WERI-Rb-1 (cell line): ENCODE measurements at places on chromosomes 1 and 21.

GRCh38 chr1:75492011-75492410, 118.9 kb downstream of the SLC44A5 start:
- no peak for DNase-seq

GRCh38 chr1:221397606-221398005, 344.3 kb downstream of the DUSP10 start:
- DNase-seq, result no peak

GRCh38 chr1:1567891-1568291, 6.8 kb downstream of the SSU72 start:
- no peak for DNase-seq

DNA sequence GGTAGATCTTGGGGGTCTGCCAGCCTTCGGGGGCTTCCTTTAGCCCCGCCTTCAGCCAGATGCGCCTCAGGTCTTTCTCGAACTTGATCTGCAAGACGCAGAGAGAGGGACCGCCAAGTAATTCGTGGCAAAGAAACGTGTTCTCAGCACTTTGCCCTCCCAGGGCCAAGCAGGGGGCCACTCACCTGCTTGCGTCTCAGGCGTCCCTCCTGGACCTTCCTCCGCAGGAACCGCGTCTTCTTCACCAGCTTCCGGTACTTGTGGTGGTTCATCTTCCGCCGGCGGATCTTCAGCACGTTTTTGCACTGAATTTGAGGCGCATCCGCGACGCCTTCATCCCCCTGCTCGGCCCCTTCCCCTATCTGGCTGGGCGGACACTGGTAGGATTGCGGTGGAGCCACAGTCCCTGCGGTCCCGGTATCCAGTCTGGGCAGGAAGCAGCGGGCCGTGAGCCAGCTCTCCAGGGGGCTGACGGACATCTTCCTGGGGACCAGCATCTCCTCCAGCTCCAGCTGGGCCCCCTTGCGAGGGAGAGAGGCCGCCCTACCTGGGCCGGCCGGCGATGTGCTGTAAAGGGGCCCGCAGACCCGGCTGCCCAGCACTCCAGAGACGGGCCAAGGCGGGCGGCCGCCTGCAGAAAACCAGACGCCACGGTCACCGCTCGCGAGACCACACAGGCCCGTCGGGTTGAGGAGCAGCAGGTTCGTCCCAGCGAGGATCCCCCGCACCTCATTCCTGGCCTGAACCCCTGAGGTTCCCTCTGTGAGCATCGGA, 1.0 kb downstream of the AURKAIP1 start:
- no peak for DNase-seq

DNA sequence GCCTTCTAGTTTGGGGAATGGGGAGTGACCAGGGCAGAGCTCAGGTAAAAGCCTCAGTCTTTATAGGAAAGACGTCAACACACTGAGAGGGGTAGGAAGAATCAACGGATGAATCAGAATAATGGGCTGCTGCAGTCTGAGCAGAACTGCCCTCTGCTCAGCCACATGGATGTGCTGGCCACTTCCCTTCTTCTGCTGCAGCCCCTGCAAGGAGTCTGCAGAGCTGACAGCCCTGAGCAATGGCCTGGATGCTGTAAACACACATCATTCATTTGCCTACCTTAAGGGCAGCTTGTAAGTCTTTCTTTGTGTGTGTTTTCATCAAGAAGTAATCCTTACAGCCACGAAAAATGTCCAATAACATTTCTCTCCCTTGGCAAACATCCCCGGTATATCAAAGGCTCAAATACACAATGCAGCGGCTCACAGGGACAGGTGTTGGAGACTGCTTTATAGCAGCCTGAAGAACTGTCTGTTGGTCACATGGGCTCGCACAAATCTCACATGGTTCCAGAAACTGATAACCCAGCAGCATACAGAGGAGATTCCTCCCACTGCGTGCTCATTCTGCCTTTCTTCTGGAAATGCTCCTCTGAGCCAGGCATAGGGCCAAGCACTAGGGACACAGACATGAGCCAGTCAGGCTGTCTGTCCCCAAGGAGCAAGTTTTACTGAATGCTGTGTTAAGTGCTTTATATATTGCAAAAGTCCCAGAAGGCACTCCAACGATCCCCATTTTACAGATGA, 110.1 kb downstream of the HMGB4 start:
- DNase-seq, result no peak

- DNase-seq, result no peak
Measured at GRCh38 chr1:50637460-50637859, 214.2 kb upstream of the DMRTA2 start.

DNA sequence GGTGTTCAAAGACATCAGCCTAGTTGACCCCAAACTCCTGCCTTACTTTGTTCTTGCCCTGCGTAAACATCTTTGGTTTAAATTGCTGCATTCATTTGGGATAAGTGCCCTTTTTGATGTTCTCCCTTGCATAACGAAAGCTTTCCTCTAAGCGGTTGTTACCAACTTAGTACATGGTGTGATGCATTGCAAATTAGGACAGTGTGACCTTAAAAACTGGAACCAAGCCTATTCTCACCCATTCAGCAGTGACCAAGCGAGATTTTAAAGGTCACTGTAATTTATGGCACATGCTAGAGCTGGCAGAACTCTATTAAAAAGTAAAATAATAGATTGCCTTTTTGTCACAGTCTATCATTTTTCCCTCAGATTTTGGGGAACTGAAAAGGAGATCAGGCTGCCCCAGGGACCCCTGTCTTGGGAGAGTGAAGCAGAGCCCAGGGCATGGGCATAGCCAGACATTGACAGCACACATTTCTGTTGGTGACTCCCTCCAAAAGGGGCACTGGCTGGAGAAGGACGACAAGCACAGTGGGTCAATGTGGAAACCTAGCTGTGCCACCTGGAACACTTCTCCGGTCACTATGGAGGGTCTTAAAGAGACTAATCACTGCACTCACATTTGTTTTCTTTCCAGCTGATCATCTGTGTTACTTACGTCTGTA, 63.9 kb downstream of the KCNK1 start:
- no peak for DNase-seq

DNA sequence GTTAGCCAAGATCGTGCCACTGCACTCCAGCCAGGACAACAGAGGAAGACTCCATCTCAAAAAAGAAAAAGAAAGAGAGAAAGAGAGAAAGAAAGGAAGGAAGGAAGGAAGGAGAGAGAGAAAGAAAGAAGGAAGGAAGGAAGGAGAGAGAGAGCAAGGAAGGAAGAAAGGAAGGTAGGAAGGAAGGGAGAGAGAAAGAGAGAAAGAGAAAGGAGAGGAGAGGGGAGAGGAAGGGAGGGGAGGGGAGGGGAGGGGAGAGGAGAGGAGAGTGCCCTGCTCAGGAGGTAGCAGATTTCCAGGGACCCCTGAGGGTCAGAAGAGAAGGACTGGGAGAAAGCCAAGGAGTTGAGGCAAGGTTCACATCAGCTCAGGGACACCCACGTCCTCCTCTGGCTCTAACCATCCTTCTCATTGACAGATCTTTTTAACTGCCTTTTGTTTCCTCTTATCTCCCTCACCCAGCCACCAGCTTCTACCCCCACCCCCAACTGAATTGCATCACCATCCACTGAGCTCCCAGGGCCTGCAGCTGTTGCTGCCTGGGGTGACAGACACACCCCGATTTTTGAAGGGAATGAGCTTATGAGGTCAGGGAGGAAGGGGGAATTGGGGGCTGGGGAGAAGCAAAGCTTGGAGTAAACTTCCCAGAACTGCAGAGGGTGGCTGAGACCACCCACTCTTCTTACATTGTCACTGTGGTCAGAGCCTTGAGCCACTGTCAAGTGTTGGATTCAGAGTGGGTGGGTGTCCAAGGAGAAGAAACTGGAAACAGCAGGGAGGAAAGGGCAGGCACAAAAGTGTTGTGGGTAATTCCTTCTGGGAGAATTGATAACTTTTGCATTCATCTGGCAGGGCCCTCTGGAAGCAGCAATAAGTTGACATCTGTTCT, 91.6 kb downstream of the GLUL start:
- no peak for DNase-seq

GRCh38 chr1:154611150-154611862, 3.3 kb upstream of the ADAR start:
- no peak for DNase-seq

DNA sequence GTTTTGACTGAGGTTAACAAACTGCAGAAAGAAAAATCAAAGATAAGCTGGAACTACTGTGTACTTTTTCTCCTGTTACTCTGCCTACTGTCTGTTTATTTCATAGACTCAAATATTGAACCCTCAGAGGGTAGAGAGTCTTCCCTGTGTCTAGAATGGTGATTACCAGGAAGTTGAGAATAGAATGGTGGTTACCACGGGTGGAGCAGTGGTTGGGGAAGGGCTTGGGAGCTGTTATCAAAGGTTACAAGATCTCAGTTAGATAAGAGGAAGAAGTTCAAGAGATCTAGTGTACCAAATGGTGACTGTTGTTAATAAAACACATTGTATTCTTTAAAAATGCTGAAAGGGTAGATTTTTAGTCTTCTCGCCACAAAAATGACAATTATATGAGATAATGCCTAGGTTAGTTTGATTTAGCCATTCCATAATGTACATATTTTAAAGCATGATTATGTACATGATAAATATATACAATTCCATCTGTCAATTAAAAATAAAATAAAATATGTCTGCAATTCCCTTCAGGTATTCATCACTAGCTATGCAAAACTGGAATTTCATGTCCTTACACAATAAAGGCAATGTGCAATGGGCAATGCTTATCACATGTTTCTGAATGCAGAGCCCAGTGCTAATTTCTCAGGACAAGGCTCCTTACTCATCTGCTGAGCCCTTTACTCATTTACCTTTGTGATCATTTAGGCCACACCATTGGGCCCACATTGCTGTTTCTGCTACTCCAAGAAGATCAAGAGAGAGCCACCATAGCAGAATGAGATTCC, 474.3 kb upstream of the CAMK1G start:
- DNase-seq, result no peak

DNA sequence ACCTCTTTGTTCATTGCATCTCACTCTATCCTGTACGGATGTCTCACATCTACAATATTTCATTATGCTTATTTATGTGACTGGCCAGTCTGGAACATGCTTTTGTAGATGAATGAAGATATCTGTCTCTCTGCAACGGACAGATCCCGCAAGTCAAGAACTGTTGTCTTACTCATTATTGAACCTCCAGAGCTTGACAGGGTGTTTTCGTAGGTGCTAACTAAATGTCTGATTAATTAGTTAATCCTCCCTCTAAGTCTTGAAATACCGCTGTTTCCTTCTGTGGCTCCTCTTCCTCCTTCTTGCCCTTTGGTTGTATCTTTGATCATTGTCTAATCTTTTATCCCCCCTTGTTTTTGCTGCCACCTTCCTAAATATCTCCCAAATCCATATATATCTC, 3.2 kb upstream of the C1orf162 start:
- DNase-seq, result no peak

GRCh38 chr21:41827951-41828883, 50.9 kb downstream of the PRDM15 start:
- no peak for DNase-seq

DNA sequence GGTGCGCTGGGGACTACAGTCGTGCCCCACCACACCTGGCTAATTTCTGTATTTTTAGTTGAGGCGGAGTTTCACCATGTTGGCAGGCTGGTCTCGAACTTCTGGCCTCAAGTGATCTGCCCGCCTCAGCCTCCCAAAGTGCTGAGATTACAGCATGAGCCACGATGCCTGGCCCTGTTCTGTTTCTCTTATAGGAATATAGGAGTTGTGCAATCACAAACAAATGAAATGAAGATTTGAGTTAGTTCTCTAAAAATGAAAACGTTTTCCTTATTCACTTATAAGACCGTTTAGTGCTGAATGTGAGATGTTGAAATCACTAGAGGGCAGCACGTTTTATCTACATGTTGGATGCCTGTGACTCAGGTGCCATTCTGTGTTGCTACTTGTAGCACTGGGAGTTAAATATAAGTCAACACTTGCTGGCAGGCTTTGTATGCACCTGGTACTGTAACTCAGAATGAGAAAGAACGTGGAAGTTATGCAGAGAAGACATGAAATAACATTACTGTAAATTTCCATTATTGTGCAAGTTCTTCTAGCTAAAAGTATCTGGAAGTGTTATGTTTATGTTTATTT, 45.8 kb downstream of the MIGA1 start:
- DNase-seq, result no peak

- peak; percentile 46 for DNase-seq
Measured at GRCh38 chr1:60978421-60979357, 103.7 kb upstream of the NFIA start.

DNA sequence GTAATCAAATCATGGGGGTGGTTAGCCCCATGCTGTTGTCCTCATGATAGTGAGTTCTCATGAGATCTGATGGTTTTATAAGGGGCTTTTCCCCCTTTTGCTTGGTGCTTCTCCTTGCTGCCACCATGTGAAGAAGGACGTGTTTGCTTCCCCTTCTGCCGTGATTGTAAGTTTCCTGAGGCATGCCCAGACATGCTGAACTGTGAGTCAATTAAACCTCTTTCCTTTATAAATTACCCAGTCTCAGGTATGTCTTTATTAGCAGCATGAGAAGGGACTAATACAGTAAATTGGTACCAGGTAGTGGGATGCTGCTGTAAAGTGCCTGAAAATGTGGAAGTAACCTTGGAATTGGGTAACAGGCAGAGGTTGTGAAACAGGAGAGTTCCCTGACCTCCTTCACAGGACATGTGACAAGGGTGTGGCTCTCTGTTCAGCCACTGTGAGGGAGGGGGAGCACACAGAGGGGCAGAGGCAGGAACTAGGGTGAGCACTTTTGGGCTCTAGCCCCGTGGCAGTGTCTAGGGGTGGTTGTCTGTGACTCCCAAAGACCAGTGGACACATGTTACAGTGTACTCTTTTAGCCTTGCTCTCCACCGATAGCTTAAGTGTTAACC, 105.3 kb downstream of the BACH1 start:
- no peak for DNase-seq

DNA sequence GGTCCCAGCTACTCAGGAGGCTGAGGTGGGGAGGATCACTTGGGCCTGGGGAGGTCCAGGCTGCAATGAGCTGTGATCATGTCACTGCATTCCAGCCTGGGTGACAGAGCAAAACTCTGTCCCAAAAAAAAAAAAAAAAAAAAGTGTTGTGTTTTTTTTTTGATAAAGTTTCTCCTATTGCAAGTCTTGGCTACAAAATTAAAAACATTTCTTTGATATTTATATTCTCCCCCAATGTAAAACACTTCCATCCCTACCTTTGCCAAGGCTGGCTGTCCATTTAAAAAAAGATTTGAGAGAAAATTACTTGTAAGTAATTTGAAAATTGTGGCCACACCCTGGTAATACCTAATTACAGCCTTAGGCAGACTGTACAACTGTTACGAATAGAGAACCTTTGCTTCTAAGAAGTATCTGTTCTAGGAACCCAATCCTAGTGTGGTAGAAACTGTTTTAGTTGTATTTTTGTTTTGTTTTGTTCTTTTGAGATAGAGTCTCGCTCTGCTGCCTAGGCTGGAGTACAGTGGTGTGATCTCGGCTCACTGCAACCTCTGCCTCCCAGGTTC, 11.2 kb downstream of the ZNF436 start:
- DNase-seq, result no peak

DNA sequence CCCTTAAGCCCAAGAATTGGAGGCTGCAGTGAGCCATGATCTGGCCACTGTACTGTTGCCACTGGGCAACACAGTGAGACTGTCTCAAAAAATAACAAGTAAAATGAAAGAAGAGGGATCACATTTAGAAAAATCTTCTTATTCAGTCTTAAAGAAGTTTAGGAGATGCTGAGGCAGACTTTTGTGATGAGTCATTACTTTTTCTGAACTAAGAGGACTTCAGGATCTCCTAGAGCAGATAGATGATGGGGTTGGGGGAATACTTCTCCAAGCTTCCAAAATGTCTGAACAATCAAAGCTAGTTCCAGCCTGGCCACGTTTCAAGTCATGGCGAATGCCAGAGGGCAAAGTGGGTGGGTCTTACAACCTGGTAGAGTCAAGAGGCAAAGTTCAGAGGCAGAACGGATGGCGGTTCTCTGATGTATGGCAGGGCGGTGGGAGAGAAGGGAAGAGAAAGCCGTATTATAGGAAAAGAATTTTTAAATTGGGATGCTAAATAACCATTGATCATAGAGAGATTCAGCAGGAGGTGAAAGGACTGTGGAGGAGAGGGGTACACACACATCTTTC, 2.1 kb upstream of the CIART start:
- DNase-seq, result no peak
